Tongue (tissue), 3 donors: ENCODE measurements at places on chromosomes 1 and 21.
A peak's percentile ranks its signal among the peaks of the same experiment; 100 is the strongest.

DNA sequence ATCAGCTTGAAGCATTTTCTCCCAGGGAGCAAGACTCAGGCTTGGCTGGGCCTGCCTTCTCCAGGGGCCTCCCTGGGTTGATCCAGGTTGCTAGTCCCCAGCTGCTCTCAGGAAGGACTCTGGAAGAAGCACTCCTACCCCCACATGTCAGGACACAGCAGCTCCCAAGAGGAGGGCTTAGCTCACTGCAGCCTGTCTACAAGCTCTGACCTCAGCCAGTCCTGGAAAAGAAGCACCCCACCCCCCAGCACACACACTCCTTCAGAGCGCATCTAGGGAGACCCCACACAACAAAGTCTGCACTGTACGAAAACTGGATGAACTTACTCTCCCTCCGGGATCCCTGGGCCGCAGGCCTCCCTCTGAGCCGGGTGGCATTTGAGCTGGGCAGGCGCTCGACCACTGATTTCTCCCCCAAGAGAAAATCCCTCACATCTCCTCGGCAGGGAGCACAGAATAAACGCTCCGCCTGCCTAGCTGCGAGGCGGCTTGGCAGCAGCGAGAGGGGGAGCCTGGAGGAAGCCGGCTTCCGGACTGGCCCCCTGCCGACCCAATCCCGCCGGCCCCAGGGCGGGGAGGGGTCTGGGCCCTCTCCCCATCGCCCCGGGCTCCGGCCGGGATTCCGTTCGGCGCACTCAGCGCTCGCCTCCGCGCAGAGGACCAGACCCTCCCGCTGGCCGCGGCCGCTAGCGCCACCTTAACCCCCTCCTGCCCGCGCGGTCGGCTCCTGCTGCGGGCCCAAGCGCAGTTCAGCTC lies at the start of gene KCNA2:
KCNA2 (minus strand) TSS at position 458 of the 756 bp plus-strand sequence. CDS start 1,576 bp downstream, outside the sequence.
- DNase-seq = peak; percentile 76

- DNase-seq = peak; percentile 5
Observed at GRCh38 chr1:19967808-19968207, 11.6 kb downstream of the PLA2G2A start.

DNA sequence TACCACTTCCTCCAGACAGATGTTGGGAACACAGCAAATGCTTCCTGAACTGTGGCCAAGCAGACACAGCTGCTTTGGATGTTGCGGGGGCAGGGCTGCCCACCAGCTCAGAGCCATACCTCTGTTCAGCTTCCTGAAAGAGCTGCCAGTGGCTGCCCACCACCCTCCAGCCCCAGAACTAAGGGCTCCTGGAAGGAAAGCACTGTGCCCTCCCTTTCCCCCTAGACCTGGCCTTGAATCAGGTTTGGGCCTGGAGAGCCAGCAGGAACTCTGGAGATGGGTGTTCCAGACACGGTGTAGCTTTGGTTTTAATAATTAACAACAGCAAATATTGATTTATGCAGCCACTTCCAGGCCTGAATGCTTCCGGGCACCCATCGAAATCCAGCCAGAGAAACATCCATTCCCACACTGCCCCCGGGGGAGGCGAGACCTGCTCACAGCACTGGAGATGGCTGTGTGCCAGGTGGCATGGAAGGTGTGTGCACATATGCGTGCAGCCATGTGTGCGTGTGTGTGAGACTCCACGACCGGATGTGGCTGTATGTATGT lies 45.7 kb downstream of the RAP1GAP start:
- DNase-seq = peak; percentile 80

- no peak for DNase-seq
Observed at GRCh38 chr1:198399452-198399851, 141.0 kb downstream of the ATP6V1G3 start.

DNA sequence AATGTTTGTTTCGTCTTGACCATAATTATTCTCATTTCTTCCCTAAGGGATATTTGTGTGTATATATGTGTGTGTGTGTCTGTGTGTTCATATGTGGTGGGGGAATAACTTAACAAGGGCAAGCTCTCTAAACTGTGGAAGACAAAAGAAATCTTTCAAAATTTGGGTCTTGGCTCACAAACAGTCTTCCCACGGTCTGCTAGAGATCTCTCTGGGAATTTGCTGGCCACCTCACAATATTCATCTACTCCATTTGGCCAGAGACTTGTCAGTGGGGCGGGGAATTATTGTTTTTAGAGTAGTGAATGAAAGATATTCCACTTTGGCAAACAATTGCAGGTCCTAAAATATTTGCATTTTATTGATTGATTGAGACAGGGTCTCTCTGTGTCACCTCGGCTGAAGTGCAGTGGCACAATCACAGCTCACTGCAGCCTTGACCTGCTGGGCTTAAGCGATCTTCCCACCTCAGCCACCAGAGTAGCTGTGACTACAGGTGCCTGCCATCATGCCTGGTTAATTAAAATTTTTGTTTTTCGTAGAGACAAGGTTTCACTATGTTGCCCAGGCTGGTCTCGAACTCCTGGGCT lies 8.0 kb upstream of the EIF2B3 start:
- DNase-seq = peak; percentile 24

- no peak for DNase-seq
Observed at GRCh38 chr1:16248007-16248436, 11.0 kb upstream of the CPLANE2 start.

- no peak for DNase-seq
Observed at GRCh38 chr1:89310976-89311375, 38.3 kb upstream of the GBP5 start.

GRCh38 chr1:118290046-118290445 lies 105.0 kb upstream of the SPAG17 start:
- DNase-seq = peak; percentile 72

DNA sequence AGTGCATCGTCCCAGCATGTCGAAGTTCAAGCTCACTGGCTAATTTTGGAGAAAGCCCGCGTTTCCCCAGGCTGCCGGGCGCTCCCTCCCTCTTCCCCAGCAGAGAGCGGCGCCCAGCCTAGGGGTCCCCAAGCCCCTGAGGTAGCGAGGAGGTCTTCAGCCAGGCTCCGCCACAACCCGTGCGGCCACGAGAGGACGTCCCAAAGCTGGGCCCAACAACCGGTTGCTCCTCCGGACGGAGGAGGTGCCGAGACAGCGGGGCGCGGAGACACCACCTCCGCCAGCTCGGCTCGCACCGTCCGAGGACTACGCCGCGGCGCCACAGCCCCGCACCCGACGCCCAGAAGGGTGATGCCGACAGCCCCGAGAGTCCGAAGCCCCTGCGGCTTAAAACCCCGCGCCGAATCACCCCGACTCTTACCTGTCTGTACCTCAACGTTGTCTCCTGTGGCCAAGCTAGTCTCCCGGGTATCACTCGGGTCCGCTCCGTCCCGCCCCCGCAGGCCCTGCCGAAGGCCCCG lies at the start of gene DENND2C:
DENND2C (minus strand) TSS at position 488 of the 521 bp plus-strand sequence. CDS start 44,065 bp downstream, outside the sequence.
- no peak for DNase-seq

- DNase-seq = no peak
Observed at GRCh38 chr1:157429601-157430240, 122.6 kb downstream of the FCRL5 start.

- no peak for DNase-seq
Observed at GRCh38 chr1:45820788-45821187, 17.4 kb downstream of the MAST2 start.

DNA sequence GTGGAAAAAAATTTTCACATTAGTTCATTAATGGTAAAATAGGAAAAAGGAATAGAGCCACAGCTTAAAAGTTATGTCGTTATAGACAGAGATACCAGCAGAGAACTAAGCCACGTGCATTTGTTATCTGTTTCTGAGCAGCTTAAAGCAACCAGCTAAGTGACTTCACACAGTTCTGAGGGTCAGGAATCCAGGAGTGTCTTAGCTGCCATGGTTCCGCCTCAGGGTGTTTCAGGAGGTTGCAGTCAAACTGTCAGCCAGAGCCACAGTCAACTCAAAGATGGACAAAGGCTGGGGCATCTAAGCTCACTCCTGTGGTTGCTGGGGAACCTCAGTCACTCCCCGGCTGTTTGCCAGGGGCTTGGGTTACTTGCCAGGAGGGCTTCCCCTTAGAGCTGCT lies 515.8 kb downstream of the SMYD3 start:
- DNase-seq = no peak

DNA sequence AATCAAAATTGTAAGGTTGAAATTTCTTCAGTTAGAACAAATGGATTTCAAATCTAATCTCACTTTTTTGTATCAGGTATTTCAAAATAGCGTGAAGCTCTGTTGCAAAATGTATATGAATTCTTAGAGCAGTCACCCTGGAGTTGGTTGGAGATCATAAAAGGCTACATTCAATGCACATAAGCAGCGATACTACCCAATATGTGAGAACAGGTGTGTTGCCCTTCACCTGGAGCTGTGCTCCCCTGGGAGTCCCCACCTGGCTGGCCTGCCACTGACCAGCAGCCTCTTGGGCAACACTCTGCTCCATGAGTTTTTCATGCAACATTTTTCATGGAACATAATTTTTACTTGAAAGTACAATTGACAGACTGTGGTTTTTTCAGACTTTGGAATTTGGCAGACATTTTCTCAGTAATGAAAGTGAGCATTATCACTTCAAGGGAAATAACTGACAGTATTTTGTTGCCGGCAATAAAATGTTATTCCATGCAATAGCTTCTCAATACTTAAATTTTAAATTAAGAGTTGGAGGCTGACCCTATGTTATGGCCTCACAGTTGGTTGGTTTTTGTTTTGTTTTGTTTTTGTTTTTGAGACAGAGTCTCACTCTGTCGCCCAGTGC lies 95.1 kb downstream of the ST3GAL3 start:
- DNase-seq = no peak

DNA sequence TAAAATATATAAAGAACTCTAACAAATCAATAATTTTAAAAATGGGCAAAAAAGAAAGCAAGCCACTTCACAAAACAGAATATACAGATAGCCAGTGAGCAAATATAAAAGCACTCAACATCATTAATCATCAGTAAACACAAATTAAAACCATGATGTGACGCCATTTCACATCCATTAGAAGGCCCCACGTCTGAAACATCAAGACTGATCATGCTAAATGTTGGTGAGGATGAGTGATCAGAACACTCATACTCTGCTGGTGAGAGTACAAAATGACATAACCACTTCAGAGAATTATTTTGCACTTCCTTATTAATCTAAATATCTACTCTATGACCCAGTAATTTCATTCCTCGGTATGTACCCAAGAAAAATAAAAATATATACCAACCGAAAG lies 512.2 kb upstream of the NR5A2 start:
- DNase-seq = no peak

- peak; percentile 18 for DNase-seq
Observed at GRCh38 chr1:160032165-160032820, 503 bp upstream of the PIGM start.
